ENCODE measurements at places on chromosomes 11 and 22.
A peak's percentile ranks its signal among the peaks of the same experiment; 100 is the strongest.

- no peak for DNase-seq
Measured at GRCh38 chr11:12292766-12293165, 84.6 kb upstream of the PARVA start.

- no peak for DNase-seq
Measured at GRCh38 chr11:95506777-95507176, 275.8 kb upstream of the SESN3 start.

GRCh38 chr11:126127898-126128297 lies 65.2 kb upstream of the CDON start:
- DNase-seq: no peak

DNA sequence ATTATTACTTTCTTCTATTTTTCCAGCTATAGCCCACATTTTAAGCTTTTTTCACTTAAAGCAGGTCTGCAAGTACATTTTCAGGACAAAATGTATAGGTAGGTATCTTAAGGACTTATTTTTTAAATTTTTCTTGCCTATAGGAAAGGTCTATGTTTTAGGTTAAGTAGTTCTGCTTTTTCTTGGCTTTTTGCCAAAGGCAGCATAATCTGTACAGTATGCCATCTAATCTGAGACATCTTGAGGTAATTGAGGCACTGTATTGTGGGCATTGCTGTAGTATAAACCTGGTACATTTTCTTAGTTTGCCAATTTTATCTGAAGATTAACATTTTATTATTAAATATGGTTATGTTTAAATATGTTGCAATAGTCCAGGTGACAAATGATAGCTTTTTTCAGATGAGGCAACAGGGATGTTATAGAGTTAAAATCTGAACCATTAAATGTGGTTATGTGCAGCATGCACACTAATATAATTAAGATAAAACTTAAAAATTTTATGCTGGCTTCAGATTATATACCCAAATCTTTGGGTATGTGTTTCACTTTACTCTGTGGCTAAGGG lies 42.9 kb downstream of the QSER1 start:
- DNase-seq: no peak

GRCh38 chr22:17994424-17995108 lies 29.8 kb downstream of the MICAL3 start:
- no peak for DNase-seq

GRCh38 chr11:132501356-132501755 lies 1030.9 kb downstream of the OPCML start:
- DNase-seq: no peak

GRCh38 chr11:63508009-63508408 lies 2.1 kb downstream of the LGALS12 start:
- DNase-seq: no peak

DNA sequence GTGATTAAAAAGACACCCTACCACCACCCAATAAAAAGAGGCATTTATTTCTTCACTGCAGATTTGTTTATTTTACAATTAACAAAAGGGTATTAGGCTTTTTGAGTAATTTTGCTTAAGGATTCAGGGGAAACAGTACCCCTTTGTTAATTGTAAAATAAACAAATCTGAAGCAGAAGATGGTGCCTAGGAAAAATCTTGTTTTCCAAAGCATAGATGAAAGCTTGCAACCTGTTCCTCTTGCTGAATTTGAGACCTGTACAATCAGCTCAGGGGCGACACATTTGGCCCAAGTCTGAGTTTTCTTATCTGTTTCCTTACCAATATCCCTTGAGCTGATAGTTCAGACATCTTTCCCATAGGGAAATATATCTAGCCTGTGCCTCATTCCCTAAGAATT lies 171.9 kb downstream of the GRIA4 start:
- no peak for DNase-seq

DNA sequence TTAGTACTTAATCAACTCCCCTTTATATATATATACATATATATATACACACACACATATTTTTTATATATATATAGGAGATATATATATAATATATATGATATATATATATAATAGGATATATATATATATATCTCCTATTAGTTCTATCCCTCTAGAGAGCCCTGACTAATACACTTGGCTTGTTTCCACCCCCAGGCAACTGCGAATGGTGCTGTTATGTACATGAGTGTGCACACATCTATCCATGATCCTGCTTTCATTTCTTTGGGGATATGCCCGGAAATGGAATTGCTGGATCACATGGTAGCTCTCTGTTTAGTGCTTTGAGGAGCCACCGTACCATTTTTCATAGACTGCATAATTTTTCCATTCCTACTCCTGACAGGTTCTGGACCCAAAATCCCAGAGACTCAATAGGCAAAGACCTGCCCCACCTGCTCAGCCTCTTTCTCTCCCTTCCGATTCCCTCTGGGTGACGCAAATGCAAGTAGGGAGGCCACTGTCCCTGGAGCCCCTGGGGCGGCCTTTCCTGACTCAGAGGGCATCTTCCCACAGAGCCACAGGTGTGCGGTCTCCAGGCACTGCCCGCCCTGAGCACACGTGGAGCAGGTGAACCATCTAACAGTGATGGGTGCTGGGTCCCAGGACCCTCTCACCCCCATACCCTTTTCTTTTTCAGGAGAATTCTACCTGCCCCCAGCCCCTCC lies 12.0 kb downstream of the FGF3 start:
- DNase-seq: no peak

- no peak for DNase-seq
Measured at GRCh38 chr22:19174106-19175025, 4.2 kb downstream of the SLC25A1 start.

DNA sequence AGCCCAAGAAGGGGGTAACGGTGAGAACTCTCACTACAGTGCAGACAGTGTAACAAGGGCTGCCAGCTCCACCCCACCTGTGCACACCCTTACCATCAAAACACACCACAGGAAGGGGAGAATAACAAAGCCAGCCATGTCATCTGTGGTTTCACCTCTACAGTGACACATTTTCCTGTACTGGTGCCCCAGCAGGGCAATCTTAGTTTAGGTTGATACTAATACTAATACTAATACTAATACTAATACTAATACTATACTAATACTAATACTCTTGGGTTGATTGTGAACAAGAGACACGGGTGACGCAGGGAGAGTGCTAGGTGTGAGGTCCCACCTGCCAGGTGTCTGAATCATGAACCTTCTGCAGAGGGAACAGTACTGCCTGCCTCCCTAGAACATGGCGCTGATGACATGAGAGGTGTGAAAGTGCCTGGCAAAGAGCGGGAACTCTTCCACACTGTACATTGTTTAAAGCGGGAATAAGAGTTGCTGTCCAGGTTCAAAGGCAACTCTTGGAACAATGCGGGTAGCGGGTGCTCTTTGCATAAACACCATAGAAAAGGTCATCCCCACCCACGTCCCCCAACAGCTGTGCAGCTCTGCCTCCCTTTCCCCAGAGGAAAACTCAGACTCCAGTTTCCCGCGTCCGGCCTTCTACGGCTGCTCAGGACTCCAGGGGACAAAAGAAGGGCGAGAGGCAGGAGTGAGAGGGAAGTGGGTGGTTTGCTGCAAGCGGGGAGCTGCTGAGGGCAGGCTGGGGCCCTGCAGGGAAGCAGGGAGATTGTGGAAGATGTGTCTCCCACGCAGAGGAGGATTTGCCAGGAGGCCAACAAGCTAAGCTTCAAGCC lies 25.0 kb upstream of the TMPRSS4 start:
- DNase-seq: peak; percentile 55

DNA sequence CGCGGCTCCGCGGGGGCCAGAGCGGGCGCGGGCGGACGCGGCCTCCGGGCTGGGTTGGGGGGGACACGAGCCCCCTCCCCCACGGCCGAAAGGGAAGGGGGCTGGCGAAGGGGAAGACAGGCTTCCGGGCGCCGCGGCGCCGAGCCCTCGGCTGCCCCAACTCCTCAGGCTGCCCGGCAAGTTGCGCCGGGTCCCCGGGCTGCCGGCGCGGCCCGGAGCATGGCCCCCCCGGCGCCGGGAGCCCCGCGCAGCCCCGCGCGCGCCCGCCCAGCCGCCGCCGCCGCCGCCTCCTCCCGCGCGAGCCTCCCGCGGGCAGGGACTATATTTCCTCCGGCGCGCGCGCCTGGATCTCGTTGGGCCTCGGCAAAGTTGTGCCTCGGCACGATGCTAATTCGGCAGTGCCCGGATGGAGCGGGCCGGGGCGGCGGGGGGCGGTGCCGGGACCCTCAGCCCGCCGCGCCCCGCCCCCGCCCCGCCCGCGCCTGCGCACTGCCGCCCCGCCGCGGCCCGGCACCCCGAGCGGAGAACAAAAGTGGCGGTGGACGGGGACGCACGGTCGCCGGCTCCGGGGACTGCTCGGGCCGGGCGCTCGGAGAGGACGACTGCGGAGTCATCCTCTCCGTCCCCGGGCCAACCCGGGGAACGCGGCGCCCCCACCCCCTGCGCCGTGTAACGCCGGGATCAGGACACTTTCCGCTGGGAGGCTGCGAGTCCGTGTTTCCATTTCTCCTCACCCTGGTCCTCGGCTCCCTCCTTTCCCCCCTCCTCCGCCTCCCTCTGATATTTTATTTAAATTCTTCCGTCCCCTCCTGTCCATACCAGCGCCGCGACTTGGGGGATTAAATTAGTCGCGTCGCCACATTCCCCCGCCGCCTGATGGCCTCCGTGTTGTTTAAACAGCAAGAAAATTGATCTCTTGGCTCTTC lies at the start of gene PHF21B:
Gene PHF21B, minus strand, starts transcription at position 400 of the 926 bp plus-strand sequence. CDS start 456 bp downstream, outside the sequence.
- DNase-seq: no peak

GRCh38 chr11:92967178-92967577 lies 2.3 kb upstream of the MTNR1B start:
- no peak for DNase-seq

DNA sequence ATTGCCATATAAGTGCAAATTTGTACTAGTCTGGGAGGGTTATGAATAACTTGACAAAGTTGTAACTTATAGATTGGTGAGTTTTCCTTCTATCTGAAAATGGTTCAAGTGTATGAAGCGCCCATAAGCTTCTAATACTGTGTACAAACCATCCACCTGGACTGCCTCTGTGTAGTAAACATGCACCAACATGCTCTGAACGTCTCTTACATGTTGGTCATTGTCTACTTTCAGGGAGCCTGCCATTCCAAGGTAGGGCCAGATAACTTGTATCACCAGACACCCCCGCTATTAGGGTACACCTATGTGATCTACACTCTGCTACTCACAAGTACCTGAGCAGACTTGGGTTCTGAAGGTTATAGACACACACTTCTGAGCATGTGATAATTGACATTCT lies 735.5 kb upstream of the API5 start:
- no peak for DNase-seq

- no peak for DNase-seq
Measured at GRCh38 chr11:12108875-12109453, 1.4 kb upstream of the MICAL2 start.

DNA sequence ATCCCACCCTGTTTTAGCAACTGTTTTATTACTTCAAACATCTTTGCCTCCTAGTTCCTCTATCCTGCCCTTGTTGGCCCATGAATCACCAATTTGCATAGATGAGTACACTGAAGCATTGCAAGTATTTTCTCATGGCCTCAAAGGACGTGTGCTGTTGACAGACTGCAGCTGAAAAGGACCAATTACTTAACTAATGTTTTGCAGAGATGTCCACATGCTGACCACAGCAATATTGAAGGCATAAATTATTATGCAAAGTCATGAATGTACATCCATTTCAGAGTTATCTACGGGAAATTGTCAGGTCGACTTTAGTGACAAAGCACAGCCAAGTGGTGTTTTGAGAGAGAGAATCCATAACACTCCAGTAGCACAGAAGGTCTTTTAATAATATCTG lies 64.8 kb downstream of the CADM1 start:
- DNase-seq: no peak

- no peak for DNase-seq
Measured at GRCh38 chr11:72439455-72439854, 5.1 kb upstream of the CLPB start.

GRCh38 chr22:31841078-31841827 lies 87.4 kb downstream of the DEPDC5 start:
- no peak for DNase-seq

DNA sequence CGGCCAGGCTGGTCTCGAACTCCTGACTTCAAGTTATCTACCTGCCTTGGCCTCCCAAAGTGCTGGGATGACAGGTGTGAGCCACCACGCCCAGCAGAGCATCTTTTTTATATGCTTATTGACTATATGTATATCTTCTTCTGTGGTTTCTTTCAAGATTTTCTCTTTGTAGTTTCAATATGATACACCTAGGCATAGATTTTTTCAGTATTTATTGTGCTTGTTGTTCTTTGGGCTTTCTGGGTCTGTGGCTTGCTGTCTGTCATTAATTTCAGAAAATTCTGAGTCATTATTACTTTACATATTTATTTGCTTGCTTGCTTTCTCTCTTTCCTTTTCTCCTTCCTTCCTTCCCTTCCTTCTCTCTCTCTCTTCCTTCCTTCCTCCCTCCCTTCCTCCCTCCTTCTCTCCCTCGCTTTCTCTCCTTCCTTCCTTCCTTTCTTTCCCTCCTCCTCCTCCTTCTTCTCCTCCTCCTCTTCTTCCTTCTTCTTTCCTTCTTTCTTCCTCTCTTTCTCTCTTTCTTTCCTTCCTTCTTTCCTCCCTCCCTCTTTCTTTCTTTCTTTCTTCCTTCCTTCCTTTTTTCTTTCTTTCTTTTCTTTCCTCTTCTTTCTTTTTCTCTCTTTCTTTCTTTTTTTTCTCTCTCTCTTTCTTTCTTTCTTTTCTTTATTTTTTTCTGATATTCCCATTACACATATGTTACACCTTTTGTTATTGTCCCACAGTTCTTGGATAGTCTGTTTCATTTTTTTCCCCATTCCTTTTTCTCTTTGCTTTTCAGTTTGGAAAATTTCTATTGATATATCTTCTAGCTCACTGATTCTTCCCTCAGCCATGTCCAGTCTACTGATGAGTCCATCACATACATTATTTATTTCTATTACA lies 10.9 kb upstream of the DCHS1 start:
- peak; percentile 15 for DNase-seq

GRCh38 chr22:30036656-30037055 lies 43.6 kb upstream of the HORMAD2 start:
- DNase-seq: no peak

DNA sequence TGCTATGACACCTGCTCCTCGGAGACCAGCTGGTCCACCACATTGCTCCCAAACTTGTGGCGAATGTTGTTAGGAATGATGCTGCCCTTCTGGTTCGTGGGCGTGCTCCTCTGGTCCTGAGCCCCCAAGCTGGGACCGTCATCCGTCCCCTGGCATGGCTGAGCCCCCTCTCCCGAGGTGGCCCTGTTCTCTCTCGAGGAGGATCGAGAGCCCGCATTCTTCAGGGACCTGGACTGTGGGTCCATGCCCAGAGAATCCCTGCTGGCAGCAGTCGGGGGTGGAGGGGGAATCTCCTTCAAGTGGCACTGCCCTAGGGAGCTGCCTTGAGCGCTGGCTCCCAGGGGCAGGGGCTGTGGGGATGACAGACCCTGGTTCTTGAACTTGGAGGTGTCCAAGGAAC lies 17.4 kb downstream of the TST start:
- DNase-seq: no peak
